ENCODE measurements at places on chromosomes 5 and 9.

GRCh38 chr5:61731946-61732314 lies 399.9 kb downstream of the ZSWIM6 start:
- DNase-seq, result no peak

GRCh38 chr5:174306345-174307030 lies 261.0 kb downstream of the NSG2 start:
- no peak for DNase-seq

DNA sequence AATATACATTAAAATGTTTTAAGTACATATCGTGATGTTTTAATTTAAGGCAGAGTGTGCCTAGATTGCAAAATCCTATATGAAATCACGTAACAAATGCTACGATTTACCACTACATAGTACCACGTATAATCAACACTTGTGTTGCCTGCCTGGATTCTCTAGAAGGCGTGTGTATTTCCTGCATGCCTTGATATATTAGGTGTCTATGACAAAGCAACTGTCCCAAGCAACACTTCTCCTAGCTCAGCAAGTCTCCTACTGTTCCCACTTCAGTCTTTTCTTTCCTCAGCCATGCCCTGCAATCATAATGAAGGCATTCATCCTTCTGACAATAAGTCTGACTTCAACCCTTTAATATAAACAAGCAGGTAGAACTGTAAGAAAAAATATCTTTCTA lies 89.6 kb downstream of the PTPRD start:
- no peak for DNase-seq

GRCh38 chr5:168365581-168366081 lies 74.2 kb downstream of the WWC1 start:
- DNase-seq, result no peak

DNA sequence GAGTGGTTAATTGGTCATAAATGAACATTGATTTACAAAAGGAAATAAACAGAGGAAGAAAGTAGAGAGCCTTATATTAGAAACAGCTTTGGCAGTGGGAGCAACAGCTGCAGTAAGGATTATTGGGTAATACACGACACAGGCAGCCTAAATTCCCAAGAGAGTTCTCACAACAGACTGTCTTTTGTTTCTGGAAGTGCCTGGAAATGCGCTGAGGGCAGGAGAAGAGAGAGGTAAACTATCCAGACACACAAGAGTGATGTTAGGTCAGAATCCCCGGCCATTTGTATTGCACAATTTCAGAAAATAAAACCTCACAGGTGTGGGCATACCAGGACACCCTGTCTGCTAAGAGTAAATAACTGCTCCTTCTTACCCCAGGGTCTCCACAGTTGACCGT lies 450.4 kb upstream of the CTNND2 start:
- no peak for DNase-seq

DNA sequence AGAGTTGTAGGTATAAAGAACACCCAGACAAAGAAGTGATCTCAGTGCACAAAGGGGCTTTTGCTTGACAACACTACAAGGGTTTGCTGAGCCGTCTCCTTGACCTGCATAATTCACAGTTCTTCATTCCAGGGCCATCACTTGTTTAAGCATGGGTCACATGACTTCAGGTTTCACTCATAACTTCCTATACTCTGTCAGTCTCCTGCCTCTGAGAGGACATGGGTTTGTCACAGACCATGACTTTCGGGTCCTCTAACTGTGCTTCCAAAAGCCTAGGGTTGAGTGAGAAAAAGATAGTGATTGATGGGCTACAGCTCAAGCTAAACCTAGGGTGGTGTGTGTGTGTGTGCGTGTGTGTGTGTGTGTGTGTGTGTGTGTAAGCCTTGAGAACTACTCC lies 166.4 kb downstream of the CDH6 start:
- no peak for DNase-seq

GRCh38 chr5:53399926-53400697 lies 80.3 kb upstream of the FST start:
- no peak for DNase-seq

DNA sequence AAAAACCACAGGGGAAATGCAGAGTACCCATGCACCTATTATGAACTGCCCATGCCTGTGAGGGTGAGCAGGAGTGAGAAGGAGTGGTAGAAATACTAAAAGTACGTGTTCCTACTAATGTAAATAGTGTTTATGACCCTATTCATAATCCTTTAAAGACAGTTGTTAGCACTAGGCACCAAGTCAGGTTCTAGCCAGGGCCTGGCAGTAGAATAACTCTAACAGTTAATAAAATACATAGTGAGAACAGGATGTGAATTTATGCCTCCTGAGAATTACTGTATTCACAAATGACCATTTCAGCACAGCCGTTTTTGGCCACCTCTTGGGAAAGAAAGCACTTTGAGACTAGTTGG lies 103.2 kb upstream of the TARS1 start:
- no peak for DNase-seq
